ENCODE measurements at places on chromosomes 1 and 21.

DNA sequence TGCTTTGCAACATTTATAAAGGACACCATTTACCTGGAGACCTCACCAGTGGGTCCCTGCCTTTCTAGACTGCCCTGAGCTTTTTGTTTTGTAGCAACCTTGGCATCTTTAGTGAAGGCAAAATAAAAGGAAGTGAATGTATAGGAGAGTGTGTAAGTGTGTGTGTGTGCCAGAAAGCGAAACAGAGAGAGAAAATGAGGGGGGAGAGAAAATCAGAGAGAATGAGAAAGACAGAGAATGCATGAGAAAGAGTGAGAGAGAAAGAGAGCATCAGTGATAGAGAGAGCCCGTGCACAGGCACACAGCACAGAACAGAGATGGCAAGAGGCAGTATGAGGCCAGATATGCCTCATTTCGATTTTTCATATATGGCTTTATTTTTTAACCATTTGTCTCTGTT lies 57.5 kb downstream of the HSD3B1 start:
- DNase-seq = no peak

GRCh38 chr1:168939110-168939946 lies 167.2 kb upstream of the ATP1B1 start:
- peak; percentile 49 for DNase-seq

DNA sequence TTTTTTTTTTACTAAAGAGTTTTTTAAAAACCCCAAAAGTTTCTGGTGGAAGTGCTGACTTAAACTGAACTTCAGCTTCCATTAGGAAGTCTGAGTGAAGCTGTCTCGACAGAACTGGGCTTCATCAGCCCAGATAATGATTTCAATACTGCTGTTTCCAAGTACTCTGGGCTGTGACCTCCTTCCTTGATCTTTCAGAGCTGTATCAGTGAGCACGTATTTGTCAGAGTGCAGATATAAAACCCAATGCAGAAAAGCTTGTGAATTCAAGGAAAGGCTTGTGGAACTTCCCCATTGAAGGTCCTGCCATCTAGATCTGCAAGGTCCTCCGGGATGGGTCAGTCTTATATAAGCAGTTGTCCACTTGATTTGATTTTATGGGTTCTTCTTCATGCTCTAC lies 50.1 kb upstream of the RGS21 start:
- no peak for DNase-seq

DNA sequence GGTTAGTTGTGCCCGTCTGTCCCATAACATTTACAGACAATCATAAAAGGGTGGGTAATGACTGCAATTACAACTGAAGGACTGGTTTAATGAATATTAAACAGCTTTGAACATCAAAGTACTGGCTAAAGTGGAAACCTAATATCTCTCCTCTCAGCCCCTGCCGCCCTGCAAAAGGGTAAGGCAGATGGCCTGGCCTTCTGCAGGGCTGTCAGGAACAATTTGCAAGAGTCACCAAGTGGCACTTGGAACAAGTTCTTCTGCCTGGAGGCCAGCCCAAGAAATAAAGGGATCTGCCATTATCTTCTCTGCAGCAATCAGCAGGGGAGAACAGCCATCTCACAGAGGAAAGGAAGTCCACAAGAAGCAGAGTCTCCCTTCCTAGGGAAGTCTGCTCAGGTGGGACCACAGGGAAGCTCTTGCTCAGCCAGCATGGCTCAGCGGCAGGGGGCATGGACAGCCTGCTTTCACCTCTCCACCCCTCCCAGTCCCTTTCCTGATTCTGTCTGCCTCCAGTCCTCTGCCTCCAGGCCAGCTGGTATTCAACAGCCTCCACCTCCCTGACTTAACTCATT lies 96.1 kb downstream of the TRABD2B start:
- no peak for DNase-seq

DNA sequence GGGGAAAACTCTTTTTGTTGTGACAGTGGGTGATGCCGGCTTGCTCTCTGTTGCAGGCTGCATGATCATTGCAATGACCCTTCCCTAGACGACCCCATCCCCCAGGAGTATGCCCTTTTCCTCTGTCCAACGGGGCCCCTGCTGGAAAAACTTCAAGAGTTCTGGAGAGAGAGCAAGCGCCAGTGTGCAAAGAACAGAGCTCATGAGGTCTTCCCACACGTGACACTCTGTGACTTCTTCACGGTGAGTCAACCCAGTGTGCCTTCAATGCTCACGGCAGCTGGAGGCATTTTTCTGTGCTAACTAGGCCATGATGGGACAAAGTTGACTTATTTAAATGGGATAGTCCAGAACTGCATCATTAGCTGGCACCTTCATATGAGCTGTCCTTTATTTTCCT lies 5.7 kb downstream of the UBASH3A start:
- DNase-seq = no peak

GRCh38 chr1:244918421-244919319 lies 54.3 kb upstream of the HNRNPU start:
- DNase-seq = peak; percentile 84

DNA sequence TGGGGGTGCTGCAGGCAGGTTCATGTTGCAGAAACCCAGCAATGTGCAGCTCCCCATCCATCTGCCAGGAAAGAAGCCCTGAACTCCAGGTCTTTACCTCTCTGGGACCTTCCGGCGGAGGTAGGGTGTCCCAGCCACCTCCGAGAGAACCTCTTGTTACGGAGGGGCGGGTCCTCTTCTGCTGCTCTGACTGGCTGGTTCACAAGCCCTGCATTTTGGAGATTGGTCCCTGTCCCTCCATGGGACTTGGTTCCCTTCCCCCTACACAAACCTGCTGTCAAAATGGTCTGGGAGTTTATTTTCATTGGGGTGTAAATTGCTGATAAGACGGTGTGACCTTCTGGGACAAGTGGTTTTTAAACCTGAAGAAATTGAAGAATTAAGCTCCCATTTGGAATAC lies 8.0 kb upstream of the CELSR2 start:
- no peak for DNase-seq

DNA sequence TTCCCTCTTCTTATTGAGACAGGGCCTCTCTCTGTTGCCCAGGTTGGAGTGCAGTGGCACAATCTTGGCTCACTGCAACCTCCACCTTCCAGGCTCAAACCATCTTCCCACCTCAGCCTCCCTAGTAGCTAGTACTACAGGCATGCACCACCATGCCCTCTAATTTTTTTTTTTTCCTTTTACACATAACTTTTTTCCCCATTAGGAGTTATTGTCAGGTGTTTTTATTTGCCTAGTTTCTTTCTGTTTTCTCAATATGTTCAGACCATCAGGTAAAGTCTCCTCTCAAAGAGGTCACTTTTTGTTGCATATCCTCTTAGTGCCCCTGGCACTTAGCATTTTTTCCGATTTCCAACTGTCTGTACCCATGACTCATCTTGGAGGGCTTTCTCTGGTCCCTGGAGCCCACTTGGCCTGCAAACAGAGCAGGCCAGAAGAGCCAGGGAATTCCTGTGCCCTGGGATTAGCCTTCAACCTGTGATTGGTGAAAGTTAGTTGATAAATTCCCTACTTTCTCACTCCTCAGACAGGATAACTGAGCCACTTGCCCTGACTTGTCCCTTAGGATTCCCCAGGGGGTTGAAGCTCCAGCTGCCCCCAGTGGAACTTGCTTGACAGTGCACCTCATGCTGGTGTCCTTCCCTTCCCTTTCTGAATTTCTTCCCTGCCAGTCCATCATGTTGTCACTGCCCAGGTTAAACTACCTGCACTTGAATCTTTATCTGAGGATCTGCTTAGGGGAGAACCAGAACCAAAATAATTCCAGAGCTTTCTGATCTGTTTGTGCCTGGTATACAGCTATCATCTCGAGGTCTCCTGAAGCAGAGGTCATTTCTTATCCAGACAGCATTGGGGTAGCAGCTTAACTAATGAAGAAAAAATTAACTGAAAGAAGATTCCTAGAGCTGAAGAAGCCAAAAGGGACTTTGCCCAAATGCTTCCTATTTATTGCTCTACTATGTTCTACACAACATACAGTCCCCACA lies 2.4 kb downstream of the NTPCR start:
- peak; percentile 60 for DNase-seq

DNA sequence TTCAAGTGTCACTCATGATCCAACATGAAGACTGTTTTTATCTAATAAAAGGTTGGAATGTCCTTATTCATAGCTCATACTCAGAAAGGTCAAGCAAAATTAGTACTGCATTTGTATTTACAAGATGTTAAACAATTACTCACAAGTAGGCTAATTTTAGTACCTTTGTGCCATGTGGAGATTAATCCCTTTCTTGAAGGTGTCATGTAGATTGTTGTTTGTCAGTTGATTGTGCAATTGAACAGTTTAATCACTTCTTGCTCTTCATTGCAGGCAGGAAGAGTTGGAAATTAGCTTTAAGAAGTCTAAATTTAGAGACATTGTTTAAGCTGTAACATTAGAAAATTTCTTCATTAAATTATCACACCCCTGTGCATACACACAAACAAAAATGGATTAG lies 847.1 kb downstream of the KCNT2 start:
- DNase-seq = no peak

DNA sequence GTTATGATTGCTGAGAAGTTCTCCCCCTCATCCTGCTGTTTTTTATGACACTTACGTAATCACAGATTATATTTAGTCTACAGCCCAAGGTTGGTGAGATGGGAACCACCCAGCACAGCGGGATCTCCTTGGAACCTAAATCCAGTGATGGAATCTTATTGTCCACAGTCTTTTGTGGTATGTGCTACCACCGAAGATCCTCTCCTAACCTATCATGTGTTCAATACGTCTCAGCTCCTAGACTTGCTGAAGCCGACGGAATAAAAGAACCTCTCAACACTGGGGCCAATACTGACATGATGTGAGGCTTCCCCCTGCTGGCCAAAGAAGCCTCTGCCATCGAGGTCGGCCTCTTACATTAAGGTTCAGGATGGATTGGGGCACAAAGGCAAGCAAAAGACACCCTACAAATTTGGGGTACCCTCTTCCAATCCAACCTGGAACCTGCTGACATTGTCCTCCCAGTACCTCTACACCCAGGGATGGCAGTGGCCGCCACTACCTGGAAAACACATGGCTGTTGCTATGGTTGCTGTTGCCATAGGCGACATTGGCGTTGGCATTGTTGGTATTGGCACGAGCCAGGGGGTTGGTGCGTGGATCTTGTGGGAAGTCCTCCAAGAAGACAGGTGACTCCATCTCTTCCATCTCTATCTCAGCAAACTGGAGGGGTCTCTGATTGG lies 19.4 kb upstream of the KIF21B start:
- DNase-seq = peak; percentile 81

DNA sequence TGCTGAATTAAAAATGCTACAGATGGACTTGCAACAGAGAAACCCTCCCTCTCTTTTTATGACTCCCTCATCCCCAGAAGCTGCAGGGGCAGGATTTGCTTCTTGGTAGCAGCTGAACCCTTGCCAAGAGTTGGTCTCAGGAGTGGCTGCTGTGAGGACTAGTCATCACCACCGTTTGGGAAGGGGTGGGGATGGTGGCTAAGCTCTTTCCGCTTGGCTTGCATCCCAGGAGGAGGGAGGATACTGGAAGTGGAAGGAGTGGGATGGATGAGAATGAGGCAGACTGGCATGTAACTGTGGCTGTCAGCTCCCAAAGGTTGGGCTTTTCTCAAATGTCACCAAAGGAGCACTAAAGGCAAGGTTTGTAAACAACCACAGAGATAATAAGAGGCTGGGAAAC lies 50.8 kb upstream of the COL24A1 start:
- DNase-seq = peak; percentile 27

DNA sequence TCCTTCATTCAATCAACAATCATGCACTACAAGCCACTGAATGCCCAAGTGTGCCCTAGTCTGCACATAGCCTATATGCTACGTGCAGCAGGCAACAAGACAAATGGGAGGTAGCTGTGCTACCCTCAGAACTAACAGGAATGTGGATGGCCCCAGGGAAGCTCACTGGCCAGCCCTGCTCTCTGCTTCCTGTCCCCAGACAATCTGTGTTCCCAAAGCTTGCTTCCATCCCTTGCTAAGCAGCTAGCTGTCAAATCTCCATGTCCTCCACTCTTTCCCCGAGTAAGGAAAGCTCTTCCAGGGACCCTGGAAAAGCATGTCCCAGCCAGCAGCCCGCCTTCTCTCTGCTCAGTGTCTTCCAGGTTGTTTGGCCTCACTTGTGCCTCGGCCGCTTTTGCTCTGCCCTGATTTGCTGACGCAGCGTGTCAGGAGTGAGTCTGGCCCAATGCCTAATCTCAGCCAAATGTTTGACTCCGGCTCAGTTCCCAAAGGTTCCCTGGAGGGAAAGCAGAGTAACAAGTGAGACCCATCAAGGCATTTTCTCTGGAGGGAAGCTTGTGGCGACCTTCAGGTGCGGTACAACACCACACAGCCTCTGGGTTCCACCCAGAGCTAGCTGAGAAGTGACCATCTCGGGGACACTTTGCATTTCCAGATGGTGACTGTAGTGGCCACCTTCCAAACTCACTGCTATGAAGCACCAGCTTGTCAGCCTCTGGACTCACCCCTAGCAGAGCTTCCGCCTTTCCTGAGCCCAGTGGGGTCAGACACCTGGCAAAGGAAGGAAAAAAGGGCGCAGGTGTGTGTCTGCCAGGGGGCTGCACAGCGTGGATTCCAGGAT lies 243.4 kb downstream of the RHOU start:
- DNase-seq = no peak
